NCI-H460 (cell line): ENCODE measurements at places on chromosomes 13 and 19.
A peak's percentile ranks its signal among the peaks of the same experiment; 100 is the strongest.

DNA sequence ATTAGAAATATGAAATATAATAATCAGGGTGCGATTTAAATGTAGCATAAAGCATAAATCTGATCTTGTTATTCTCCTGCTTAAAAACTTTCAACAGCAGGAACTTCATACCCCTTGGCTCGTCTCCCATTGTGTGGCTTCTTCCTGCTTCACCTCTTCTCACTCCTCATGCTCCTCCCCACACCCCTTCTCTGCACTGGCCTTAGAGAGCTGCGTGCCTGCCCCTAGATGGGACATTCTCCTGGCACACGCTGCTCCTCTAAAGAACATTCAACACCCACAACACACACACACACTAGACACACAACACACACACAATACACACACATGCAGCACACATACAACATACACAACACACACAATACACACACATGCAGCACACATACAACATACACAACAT lies 104.6 kb upstream of the RAP2A start:
- DNase-seq = no peak

DNA sequence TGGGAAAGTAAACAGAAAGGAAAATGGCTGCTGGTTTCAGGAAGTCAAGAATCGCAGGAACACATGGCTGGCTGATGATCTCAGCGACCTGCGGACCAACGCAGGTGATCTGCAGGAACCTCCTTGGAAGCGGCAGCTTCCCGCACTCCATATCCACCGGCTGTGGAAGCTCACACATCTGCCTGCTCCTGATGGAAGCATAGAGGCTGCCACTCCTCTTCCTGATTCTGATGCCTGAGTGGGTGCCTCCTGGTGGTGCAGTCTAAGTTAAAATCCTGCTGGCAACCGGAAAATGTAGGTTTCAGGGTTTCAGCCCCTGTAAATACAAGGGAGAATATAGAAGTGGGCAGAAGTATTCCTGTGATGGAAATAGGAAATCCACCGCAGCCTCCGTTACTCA lies 75.5 kb downstream of the TNFSF13B start:
- no peak for DNase-seq

DNA sequence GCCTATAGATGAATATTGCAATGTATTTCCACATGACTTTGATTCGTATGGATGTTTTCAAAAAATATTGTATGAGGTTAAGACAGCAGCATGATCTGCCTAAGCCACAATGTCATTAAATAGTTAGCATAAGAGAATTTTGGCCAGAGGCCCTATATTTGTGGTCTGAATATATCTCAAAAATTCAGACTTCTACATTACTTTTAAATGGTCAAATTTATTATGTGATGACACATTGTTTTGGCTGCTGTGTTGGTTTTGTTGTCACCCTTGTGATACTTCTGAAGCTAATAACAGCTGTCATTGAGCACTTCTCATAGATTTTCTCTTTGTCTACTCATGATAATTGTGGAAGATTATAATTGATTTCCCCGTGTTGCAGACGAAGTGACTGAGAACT lies 288.2 kb downstream of the MYO16 start:
- no peak for DNase-seq

DNA sequence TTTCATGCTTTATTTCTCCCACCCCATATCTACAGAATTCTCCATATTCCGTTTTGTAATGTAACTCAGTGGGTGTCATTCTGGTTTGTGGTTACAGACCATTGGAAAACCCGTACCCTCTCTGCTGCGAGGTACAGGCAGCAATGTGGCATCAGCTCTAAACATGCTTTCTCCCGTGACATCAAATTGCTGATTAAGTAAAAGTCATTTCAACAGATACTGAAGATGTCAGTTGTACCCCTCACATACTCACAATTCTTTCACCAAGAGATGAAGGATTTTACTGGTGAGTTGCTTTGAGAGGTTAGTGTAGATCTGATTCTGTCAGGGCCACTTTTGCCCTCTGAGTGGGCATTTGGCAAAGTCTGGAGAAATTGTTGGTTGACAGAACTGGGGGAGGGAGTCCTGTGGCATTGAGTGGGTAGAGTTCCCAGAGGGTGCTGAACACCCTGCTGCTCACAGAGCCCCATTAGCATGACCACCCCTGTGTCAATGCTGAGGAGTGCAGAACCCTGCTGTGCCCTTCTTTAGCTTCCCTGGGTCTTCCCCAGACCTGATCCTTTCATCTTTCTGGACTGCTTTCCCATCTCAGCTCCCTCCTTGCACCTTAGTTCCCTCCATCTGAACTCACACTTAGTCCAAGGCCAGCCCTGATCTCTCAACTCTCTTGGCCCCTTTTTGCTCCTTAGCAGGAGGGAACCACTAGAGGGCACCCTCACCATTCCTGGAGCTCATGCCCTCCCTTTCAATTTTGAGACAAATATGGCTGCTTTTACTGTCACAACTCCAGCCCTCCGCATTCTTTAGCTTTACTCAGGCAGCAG lies 39.9 kb upstream of the CEACAM8 start:
- DNase-seq = peak; percentile 2

DNA sequence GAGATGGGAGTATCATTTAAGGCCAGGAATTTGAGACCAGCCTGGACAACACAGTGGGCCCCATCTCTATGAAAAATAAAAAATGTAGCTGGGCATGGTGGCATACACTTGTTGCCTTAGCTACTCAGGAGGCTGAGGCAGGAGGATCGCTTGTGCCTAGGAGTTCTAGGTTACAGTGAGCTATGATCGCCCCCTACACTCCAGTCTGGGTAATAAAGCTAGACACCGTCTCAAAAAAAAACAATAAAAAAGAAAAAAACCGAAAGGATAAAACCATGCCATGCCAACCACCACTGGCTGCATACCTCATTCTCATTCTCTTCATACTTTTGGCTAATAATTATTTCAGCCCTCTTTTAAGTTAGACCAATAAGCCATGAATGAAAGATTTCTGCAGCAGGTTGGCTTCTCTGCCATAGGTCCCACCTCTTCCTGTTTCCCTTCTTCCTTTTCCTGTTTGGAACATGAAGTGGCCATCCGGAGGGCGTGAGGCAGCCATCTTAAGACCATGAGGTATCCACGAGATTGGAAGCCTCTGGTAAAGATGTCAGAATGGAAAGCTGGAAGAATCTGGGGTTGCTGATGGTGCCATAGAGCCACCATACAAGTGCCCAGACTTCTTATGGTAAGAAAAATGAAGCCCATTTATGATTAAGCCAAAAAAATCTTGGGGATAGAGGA lies 171.3 kb downstream of the CACNA1A start:
- no peak for DNase-seq

GRCh38 chr19:41570639-41571112 lies 5.3 kb upstream of the CEACAM21 start:
- DNase-seq = peak; percentile 69

- no peak for DNase-seq
Measured at GRCh38 chr13:19981685-19982238, 23.2 kb downstream of the ZMYM2 start.

GRCh38 chr19:10255358-10255757 lies 3.3 kb downstream of the MRPL4 start:
- no peak for DNase-seq

DNA sequence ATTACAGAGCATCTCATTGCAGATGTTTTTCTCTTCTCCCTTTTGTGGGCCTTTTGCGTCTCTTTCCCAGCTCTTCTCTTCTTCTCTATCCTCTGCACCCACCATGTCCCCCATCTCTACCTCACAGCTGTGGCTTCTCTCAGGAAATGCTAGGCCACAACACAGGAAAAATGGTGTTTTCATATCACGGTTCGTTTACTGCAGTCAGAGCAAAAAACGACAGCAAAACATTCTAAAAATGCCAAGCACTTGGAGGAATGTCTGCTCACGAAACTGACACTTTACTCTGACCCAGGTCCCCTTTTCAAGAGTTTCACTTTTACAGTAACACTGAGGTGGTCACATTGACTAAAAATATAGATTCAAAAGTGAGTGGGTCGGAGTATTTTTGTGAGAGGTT lies 152.2 kb downstream of the DCT start:
- DNase-seq = no peak

DNA sequence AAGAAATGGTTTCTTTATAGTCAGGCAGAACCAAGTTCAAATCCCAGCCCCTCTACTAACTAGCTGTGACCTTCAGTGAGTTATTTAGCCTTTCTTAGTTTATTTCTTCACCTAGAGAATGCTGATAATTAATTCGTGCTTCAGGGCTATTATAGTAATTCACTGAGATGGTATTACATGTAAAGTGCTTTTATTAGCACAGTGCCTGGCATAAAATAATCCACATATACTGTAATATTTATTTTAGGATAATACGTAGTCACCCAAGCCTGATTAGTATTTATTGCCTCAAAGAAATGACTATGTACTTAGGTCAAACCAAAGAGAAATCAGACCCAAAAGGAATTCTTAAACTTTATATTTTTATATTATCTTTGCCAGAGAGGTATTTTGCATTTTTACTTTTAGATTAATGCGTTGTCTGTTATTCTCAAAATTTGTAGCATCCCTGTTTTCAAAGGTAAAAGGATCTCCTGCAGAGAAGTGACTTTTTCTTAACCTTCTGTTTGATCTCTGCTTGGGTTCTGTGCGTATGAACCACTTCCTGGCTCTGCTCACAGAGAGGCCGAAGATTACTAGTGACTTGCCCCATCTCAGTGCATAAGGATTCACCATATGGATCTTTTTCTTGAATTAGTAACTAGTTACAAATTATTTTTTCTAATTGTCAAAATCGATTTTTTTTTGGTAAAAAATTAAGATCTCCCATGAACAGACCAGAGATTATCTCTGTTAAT lies 19.7 kb downstream of the UBAC2 start:
- no peak for DNase-seq

DNA sequence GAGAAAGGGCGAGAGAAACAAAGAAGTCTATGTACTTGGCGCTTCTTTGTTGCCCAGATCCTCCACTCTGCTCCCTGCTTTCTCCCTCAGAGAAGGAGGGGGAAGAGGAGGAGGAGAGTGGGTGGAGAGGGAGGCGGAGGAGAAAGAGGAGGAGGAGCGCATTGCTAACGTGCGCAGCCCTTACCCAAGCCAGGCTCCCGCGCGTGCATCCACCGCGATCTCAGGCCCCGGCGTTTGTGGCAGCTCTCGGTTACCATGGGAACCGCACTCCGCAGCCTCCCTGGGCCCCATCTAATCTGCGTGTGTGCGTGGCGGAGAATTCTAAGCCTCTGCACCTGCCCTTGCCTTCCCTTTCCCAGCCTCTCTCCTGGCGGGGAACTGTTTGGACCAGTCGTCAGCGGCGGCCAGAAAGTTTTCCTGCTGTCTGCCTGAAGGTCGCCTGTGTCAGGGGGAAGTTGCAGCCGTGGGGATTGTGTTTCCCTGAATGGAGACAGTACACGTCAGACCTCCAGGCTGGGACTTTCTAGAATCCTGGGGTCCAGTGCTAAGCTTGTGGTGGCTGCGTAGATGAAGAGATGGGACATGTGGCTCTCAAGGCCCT lies at the start of gene ERICH6B:
ERICH6B (minus strand) TSS at position 239 of the 601 bp plus-strand sequence. CDS start 18,734 bp downstream, outside the sequence.
- no peak for DNase-seq

- peak; percentile 1 for DNase-seq
Measured at GRCh38 chr13:52034616-52035226, 10.2 kb downstream of the UTP14C start.

GRCh38 chr13:33006638-33007037 lies 9.6 kb upstream of the KL start:
- DNase-seq = no peak

- no peak for DNase-seq
Measured at GRCh38 chr19:46126086-46126580, 1.6 kb upstream of the IGFL3 start.

- DNase-seq = peak; percentile 55
Measured at GRCh38 chr19:3606690-3607289, at the start of gene TBXA2R. TBXA2R (minus strand) TSS chr19:3606875; CDS start chr19:3600634, 6,241 bp downstream.

DNA sequence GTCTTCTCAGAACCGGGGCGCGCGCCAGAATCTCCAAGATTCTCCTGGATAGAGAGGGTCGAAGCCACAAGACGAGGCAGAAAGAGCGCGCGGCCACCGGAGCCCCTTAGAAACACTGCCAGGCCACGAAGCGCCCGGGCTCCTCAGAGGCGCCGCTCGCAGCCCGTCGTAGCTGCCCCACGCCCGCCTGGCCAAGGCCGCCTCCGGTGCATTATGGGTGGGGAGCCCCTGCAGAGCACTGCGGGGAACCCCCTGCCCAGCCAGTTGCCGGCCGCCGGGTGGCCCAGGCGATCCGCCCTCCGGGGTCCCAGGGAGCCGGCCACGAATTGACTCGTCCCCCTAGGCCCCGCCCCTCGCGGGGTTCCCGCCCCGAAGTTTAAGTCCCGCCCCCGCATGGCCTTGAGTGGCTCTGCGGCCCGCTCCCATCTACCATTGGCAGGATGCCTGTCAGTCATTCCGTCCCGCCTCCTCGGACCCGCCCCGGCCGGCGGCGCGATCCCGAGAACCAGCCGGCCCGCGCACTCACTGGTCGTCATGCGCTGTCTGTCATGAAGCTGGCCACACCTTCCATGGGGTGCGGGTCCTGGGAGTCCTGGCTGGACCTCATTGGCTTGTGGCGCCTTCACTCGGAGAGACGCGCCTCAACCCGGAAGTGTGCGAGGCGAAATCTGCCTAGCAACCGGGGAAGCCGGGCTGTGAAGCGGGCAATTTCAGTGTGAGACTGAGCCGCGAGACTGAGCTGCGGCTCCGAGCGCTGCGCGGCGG lies 20.2 kb upstream of the GATAD2A start:
- DNase-seq = peak; percentile 98

GRCh38 chr19:4456476-4456842 lies 1.1 kb downstream of the UBXN6 start:
- no peak for DNase-seq

GRCh38 chr19:38736413-38737280 lies 7.6 kb downstream of the CAPN12 start:
- DNase-seq = no peak

- DNase-seq = peak; percentile 89
Measured at GRCh38 chr13:76991796-76992547, at the start of gene CLN5. CLN5 (plus strand) TSS chr13:76992081; CDS start chr13:76992099, 18 bp downstream.

DNA sequence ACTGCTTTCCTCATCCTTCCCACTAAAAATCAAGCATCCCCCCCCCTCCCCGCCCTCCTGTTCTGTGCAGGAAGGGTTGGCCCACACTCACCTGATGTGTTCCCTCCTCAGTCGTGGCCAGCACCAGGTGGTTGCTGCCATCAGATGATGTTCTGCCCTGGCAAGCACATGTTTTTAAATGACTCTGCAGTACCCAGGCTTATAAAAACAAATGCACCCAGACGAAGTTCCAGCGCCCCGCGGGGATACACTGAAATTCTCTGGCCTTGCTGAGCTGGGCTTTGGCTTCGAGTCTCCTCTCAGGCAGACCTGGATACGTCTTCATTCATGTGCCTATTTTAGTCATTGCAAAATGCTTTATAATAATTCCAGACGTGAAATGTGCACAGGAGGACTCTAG lies 316.3 kb downstream of the DLEU7 start:
- no peak for DNase-seq

DNA sequence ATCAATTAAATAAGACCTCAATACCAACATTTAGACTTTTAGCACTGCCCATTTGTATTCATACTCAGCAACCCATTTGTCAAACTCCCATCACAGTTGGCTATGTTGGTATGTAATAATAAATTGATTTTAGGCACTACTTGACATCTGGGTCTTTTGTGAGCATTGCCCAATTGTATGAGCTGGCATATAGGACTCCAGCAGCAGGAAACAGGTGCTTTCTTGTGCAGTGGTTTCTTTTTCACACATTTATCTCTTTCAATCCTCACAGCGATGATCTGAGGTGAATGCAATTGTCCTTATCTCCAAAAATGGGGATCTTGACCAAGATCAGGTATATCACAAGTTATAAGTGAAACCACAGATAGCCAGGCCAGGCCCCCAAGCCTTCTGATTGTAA lies 96.9 kb upstream of the OXGR1 start:
- DNase-seq = no peak

- DNase-seq = no peak
Measured at GRCh38 chr19:34337739-34338138, 27.3 kb upstream of the GPI start.
